Adipose tissue (tissue), 3 donors: ENCODE measurements at places on chromosomes 1 and 21. TPM values are rescaled to one million over a fixed set of nuclear protein-coding genes. Genes with fewer than 3 reads are reported as not detected.

The OR2T29 gene
- not detected for polyA plus RNA-seq

The SLC16A4 gene
- 7.5 TPM for polyA plus RNA-seq

The IKBKE gene
- polyA plus RNA-seq = 2.5 TPM

The MNDA gene
- polyA plus RNA-seq = 1.1 TPM

The KCNJ9 gene
- 0.03 TPM for polyA plus RNA-seq

The JAK1 gene
- 29.5 TPM for polyA plus RNA-seq

The RAB29 gene
- polyA plus RNA-seq = 7.1 TPM

The AGPAT3 gene
- 15.9 TPM for polyA plus RNA-seq

The LCE2A gene
- polyA plus RNA-seq = not detected

The OR2L5 gene
- polyA plus RNA-seq = not detected

The SLAMF1 gene
- 0.12 TPM for polyA plus RNA-seq

The ARHGAP30 gene
- 9.8 TPM for polyA plus RNA-seq

The TSSK3 gene
- 0.66 TPM for polyA plus RNA-seq

The TFB2M gene
- polyA plus RNA-seq = 12.7 TPM

The INAVA gene
- polyA plus RNA-seq = 0.34 TPM

The HES3 gene
- not detected for polyA plus RNA-seq

The HOOK1 gene
- 0.68 TPM for polyA plus RNA-seq

The FASLG gene
- not detected for polyA plus RNA-seq

The WDR64 gene
- polyA plus RNA-seq = not detected

The TMEM240 gene
- 0.85 TPM for polyA plus RNA-seq
